Activated B cell treated with CpG ODN at 0.5 μM for 24 hours (primary cell): ENCODE measurements at places on chromosomes 3 and 15.

- no peak for DNase-seq
These were observed 29.0 kb upstream of the PRSS50 start for GRCh38 chr3:46746711-46747110.

- DNase-seq = no peak
These were observed 129.2 kb downstream of the FAM43A start for GRCh38 chr3:194814878-194815357.

DNA sequence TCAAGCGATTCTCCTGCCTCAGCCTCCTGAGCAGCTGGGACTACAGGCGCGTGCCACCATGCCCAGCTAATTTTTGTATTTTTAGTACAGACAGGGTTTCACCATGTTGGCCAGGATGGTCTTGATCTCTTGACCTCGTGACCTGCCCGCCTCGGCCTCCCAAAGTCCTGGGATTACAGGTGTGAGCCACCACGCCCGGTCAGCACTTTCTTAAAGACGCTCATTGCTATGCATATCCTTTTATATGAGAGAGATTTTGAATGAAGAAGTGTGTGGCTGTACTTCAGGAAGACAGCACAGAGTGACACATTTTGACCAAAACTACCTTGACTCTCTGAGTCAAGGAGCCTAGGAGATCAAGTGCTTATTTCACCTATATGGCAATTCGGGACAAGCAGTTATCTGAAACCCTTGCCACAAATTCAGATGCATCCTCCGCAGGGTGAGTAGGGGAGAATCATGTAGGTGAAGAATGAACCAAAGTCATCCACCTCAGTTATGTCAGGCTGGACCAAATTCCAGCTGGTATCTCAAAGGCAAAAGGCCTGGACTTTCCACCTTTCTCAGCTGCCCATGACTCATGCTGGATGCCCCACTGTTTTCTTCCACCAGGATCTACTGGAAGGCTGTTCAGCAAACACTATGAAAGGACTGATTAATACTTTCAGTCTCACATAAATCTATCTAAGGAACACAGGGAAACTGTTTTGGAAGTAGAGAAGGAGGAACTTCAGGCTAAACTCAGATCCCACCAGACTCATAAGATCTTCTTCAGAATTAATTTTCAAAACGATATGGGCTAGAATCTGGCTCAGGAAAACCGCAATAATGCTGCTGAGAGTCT, 31.9 kb downstream of the SUSD5 start:
- no peak for DNase-seq

- DNase-seq = no peak
These were observed 614.0 kb upstream of the AGTR1 start for GRCh38 chr3:148083526-148084182.
